ENCODE measurements at places on chromosomes 7 and 10. TPM values are rescaled to one million over a fixed set of nuclear protein-coding genes. Genes with fewer than 3 reads are reported as not detected.
A peak's percentile ranks its signal among the peaks of the same experiment; 100 is the strongest.

DNA sequence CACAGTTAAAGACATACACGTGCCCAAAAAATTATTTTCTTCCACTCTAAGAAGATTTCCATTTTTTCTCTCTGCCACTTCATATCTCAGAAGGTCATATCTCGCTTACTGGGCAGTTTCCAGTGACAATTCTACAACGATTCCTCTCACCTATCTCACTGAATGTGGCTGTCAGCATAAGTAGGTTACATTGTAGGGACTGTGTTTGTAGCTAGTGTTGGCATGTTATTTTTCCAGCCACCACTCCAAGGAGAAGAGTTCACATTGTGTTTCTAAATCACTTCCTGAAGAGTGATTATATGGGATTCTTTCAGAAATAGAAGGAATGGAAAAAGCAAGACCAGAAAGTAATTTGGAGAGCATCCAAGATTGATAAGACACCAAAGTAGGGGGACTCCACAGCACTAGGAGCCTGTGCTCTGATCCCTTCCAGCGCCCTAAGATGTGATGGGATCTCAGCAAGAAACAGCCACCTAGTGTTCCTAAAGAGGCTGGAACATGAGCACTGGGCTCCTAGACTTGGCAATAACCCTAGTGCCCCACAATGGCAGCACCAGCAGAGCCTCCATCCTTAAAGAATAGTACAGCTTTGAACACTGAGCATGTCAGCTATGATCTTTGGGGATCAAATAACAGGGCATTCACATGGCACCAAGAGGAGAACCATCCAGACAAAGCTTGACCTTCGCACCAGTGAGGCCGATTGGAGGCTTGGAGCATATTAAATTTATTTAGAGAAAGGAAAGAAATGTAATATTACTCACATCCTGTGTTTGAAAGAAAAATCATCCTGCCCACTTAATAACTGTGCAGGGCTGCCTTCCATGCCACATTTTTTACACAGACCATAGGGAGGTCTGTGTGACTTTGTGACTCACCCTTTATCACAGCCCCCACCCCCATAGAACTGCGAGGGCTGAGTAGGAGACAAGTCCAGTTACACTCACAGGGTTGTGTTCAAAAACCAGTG lies 51.8 kb downstream of the CAV1 start:
- H3K4me1 ChIP-seq, result peaks cover 55% of the 10 kb centered on the region
- no peaks in the 10 kb centered on the region for H3K27me3 ChIP-seq
- H3K36me3 ChIP-seq, result no peaks in the 10 kb centered on the region

GRCh38 chr10:99695761-99696160 lies 36.2 kb downstream of the COX15 start:
- H3K27me3 ChIP-seq, result no peaks in the 10 kb centered on the region
- H3K4me1 ChIP-seq, result peaks cover 34% of the 10 kb centered on the region
- peak overlapping the region; percentile 92 for H3K27ac ChIP-seq
- peaks cover 81% of the 10 kb centered on the region for H3K36me3 ChIP-seq
- no peak for DNase-seq

- no peaks in the 10 kb centered on the region for H3K27me3 ChIP-seq
- no peak overlapping the region for H3K4me3 ChIP-seq
- no peak overlapping the region for H3K27ac ChIP-seq
- H3K4me1 ChIP-seq, result no peaks in the 10 kb centered on the region
- H3K36me3 ChIP-seq, result no peaks in the 10 kb centered on the region
Measured at GRCh38 chr10:36362257-36362656, 720.2 kb upstream of the FZD8 start.

- H3K4me3 ChIP-seq, result no peak overlapping the region
- H3K27ac ChIP-seq, result no peak overlapping the region
- H3K36me3 ChIP-seq, result no peaks in the 10 kb centered on the region
- peaks cover 23% of the 10 kb centered on the region for H3K4me1 ChIP-seq
- no peak for DNase-seq
Measured at GRCh38 chr7:93945756-93946535, 24.4 kb downstream of the GNG11 start.

- H3K4me1 ChIP-seq, result peaks cover 4% of the 10 kb centered on the region
- H3K27ac ChIP-seq, result no peak overlapping the region
- H3K4me3 ChIP-seq, result no peak overlapping the region
- H3K36me3 ChIP-seq, result no peaks in the 10 kb centered on the region
- no peaks in the 10 kb centered on the region for H3K27me3 ChIP-seq
Measured at GRCh38 chr7:96090756-96091155, 231.1 kb downstream of the SLC25A13 start.

The CDNF gene
- total RNA-seq, result 1.8 TPM

DNA sequence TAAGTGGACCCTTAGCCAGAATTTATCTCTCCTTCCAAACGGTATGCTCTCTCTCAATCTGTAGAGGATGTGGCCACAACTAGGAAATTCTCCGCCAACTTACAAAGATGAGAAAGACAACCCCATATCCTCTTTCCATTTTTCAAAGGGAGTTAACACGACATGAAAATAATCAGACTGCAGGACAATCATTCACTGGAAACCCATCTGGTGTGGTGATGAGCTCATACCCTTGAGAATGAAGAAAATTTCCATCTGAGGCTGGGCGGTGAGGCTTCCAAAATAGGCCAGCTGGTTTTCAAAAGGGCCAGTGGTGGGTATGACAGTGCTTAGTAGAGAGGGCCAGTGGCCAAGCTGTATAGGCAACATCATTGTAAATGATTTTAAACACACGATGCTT lies 369.6 kb downstream of the FRMD4A start:
- H3K4me3 ChIP-seq, result no peak overlapping the region
- peak overlapping the region; percentile 87 for H3K27ac ChIP-seq
- no peaks in the 10 kb centered on the region for H3K36me3 ChIP-seq
- H3K4me1 ChIP-seq, result peaks cover 31% of the 10 kb centered on the region
- DNase-seq, result peak; percentile 89

DNA sequence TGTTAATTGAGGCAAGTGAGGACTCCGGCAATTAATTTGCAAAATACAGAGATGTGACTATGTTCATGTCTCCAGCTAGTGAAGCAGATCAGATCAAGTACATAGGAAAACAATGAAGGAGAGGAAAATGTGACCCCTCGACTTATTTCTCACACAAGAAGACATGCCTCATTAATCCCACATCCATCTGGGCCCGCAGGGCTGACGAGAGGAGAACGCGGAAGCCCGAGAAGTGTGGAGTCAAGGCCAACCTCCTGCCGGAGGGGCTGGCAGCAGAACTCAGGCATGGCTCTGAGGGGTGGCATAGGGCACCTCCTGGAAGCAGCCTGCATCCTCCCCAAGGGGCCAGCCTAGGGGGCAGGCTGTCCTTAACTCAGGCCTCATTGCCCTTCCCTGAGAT lies 54.4 kb downstream of the ZNF503 start:
- H3K36me3 ChIP-seq, result no peaks in the 10 kb centered on the region
- peaks cover 25% of the 10 kb centered on the region for H3K27me3 ChIP-seq
- H3K4me1 ChIP-seq, result no peaks in the 10 kb centered on the region

The STK31 gene
- total RNA-seq, result under 0.01 TPM

DNA sequence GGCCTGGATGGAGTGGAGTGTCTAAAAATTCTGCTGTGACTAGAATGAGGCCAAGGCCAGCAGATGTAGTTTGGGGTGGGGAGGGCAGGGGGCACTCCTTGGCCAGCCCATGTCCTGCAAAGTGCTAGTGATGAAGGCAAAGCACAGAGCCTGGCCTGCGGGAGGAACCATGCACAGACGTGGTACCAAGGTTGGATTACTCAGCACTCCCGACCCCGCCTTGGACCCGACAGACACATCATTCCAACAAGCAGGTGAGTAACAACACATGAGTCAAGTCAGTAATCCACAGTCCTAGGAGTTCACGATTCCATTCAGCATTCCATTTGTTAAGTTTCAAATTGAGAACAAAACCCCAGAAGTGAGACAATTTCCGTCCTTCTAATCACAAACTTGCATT lies 317.3 kb downstream of the TCERG1L start:
- no peak overlapping the region for H3K27ac ChIP-seq
- no peaks in the 10 kb centered on the region for H3K27me3 ChIP-seq
- no peaks in the 10 kb centered on the region for H3K36me3 ChIP-seq
- no peak for DNase-seq

The C10orf90 gene
- 0.72 TPM for total RNA-seq

The SAMD9 gene
- 30.4 TPM for total RNA-seq

The PRRT4 gene
- total RNA-seq, result not detected

GRCh38 chr7:150876817-150877526 lies 24.7 kb downstream of the AOC1 start:
- H3K27ac ChIP-seq, result no peak overlapping the region
- H3K4me1 ChIP-seq, result no peaks in the 10 kb centered on the region
- H3K36me3 ChIP-seq, result no peaks in the 10 kb centered on the region
- no peak overlapping the region for H3K4me3 ChIP-seq

DNA sequence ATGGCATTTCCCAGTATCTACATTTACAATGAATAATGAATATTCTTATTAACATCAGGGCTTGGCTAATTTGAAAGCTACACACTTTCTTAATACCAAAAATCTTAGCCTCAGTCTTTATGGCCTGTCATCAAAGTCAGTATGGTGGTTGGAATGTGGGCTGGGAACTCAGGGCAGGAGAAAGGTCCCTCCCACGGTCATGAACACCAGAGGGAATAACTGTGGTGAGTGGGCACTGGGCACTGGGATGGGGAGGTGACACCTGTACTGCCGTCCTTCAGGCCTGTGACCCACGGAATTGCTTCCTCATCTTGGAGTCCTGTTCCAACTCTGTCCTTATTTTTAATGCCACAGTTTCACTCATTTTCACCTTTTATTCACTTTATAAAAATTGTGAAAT lies 276.9 kb upstream of the PLPP4 start:
- no peaks in the 10 kb centered on the region for H3K4me1 ChIP-seq
- H3K27me3 ChIP-seq, result no peaks in the 10 kb centered on the region
- H3K27ac ChIP-seq, result no peak overlapping the region

DNA sequence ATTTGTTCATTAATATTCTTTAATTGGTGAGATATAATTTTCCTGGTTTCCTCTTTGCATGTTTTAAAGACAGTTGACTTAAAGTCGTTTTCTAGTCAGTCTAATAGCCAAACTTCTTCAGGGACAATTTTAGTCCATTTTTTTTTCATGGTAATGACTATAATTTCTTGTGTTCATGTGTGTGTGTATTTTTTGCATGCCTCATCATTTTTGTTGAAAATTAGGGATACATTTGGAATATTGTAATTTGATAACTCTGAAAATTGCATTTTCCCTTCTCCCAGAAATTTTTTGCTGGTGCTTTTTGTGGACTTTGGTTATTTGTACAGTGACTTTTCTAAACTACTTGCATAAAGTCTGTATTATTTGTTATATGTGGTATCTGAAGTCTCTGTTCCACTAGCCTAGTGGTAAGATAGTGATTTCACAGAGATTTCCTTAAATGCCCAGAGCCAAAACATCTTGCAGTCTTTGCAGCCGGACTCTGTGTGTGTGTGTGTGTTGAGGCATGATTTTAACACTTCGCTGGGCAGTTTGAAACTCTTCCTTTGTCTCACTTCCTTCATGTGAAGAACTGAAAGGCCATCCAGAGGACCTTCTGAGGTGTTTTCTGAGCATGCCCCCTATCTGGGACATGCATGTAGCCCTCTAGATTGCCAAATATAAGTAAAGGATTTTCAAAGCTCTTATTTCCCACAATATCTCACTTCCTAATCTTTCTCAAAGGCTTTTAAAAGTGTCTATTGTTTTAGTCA lies 40.9 kb upstream of the ZNF365 start:
- H3K27me3 ChIP-seq, result no peaks in the 10 kb centered on the region
- no peak overlapping the region for H3K27ac ChIP-seq
- no peak for DNase-seq
- no peak overlapping the region for H3K4me3 ChIP-seq
- H3K4me1 ChIP-seq, result no peaks in the 10 kb centered on the region
- no peaks in the 10 kb centered on the region for H3K36me3 ChIP-seq

DNA sequence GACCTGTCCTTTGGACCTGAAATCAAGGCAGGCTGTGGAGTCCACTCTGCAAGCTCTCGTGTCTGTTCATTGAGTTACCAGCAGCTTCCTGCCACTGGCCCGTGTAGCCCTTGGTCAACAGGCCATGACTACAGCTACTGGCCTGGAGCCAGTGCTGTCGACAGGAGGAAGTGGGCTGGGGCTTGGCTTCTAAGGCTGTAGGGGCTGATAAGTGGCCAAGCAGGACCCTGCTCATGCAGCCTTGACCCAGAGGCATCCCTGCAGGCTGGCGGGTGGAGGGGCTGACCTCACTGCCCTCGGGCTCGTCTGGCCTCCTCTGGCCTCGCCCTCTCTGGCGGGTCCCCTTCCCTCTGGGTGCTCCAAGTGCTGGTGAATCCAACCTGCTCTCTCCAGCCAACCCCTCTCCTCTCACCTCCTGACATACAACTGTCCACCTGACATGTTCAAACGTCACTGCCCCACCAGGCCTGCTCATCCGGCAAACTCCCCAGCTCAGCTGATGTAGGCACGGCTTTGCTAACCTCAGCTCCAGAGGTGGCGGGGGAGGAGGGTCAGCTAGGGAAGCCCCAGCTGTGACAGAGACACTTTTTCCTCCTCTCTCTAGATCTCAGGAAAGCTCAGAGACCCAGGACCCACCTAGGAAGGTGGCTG lies 188.6 kb upstream of the LYZL2 start:
- no peaks in the 10 kb centered on the region for H3K27me3 ChIP-seq
- H3K4me3 ChIP-seq, result no peak overlapping the region
- DNase-seq, result peak; percentile 73
- no peak overlapping the region for H3K27ac ChIP-seq

The CNNM1 gene
- 0.36 TPM for total RNA-seq

DNA sequence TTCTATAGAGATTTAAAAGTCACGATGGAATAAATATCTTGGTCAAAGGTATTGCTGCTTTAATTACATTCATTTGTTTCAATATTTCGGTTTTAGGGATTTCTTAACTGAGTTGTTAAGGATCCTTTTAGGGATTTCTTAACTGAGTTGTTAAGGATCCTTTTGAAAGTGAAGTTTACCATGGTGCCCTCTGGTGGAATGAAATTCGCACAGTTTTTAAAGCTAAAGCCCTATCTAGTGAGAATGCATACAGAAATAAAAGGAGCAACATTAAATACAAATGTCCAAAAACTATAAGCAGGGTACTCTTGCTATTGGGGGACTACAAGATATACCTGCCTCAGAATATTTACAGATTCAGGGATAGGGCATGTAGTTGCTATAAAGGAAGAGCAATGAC lies 193.7 kb downstream of the RNLS start:
- H3K27ac ChIP-seq, result no peak overlapping the region
- DNase-seq, result peak; percentile 22
- no peak overlapping the region for H3K4me3 ChIP-seq
- peaks cover 24% of the 10 kb centered on the region for H3K4me1 ChIP-seq
- no peaks in the 10 kb centered on the region for H3K36me3 ChIP-seq

- H3K27ac ChIP-seq, result no peak overlapping the region
- no peaks in the 10 kb centered on the region for H3K4me1 ChIP-seq
- H3K4me3 ChIP-seq, result no peak overlapping the region
- no peaks in the 10 kb centered on the region for H3K27me3 ChIP-seq
- no peaks in the 10 kb centered on the region for H3K36me3 ChIP-seq
- no peak for DNase-seq
Measured at GRCh38 chr7:110839866-110840265, 251.1 kb upstream of the LRRN3 start.

GRCh38 chr10:76085002-76085816 lies 653.8 kb downstream of the LRMDA start:
- H3K27me3 ChIP-seq, result no peaks in the 10 kb centered on the region
- H3K36me3 ChIP-seq, result no peaks in the 10 kb centered on the region
- peaks cover 32% of the 10 kb centered on the region for H3K4me1 ChIP-seq
- H3K4me3 ChIP-seq, result no peak overlapping the region
